Fibroblast of the conjunctiva (primary cell): ENCODE measurements at places on chromosomes 4 and X.

DNA sequence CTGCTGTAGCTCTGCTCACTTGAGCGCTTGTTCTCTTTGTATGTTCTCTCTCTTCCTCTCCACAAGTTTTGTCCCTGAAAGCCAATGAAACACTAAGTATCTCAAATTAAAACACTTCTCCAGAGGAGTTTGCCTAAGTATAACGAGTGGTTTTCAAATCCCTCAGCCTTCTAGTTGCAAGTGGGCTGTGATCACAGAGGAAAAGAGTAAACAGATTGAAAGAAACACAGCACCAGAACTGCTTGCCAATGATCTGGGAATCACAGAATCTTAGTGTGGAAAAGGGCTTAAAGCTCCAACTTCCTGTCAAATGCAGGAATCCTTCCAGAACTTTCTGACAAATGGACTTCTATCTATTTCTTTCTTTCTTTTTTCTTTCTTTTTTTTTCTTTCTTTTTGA, 4.8 kb upstream of the PRSS12 start:
- no peak for DNase-seq

- no peak for DNase-seq
These were observed 28.3 kb upstream of the CLDN24 start for GRCh38 chr4:183350317-183351071.

DNA sequence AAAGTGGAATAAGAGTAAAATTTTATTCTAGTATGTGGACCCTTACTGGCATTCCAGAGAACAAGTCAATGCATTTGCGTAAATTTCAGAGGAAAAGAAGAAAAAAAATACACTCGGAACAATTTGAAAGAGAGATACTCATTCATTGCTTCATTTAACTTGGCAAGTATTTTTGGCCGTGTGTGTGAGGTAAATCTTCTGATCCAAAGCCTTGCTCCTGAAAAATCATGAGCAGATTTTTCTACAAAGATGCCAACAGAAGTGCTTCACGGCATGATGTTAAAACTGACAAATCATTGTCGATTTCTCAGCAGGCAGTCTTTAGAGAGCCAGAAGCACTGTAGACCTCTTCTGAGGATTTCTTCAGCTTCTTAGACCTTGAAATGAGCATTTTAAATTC, 194.0 kb downstream of the COX18 start:
- no peak for DNase-seq

- no peak for DNase-seq
These were observed 88.4 kb downstream of the AFF2 start for GRCh38 chrX:148588649-148589310.

DNA sequence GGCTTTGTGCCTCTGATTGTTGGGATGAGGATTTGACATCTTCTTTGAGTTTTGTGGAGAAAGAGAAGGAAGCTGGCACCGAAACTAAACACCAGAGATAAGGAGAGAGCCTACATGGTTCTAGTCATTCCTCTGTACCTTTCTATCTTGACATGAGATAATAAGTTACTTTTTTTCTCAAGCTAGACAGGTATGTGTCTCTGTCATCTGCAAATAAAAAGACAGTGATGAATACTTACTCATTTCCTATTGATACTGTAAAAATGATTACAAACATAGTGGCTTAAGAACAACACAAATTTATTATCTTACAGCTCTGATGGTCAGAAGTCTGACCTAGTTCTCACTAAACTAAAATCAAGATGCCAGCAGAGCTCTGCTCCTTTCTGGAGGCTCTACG, 1391.2 kb downstream of the STIM2 start:
- DNase-seq, result no peak

- no peak for DNase-seq
These were observed 35.1 kb downstream of the HERC6 start for GRCh38 chr4:88413801-88414200.

GRCh38 chr4:106486533-106486932, 118.0 kb upstream of the GIMD1 start:
- DNase-seq, result no peak

DNA sequence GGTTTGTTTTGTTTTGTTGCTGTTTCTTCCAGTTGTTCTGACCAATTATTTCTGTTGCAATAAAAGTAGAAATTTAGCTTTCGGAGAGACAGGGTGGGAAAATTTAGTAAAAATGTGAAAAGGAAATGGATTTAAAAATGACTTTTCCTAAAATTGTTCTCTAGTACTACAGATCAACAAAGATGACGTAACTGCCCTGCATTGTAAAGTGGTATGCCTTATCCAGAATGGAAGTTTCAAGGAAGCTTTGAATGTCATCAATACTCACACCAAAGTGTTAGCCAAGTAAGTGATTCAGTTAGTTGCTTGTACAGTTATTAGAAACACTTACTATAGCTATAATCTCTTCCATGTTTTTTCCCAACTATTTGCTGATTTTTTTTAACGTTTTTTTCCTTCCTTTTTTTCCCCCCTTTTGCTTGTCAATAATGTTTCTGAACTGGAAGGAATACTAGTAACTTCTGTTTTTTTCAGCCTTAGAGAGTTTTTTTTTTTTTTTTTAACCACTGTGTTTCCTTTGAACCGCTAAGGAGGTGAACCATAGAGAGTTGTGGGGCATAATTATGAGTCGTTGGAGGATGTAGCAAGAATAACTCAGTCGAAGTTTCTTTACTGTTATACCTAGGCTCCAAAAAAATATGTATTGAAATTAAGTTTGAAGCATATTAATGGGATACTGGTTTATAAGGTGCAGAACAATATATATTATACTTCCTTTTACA, 2.2 kb downstream of the SRP72 start:
- DNase-seq, result no peak

DNA sequence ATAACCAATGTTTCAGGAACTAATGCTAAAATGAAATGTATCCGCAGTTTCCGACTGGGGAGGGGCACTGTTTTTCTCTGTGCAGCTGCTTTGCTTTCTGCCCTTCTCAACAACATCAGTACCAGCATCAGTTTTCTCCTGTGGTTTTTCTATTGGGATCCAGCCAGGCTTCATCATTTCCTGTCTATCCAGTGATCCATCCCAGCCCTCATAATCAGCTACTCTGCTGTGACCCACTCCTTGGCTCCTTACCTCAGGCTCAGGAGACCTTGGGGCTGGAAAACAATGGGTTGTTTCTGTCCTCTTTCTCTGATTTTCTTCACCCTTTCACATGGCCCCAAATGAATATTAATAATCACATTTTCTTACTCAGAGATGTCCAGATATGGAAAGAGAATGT, 222.2 kb upstream of the DKK2 start:
- no peak for DNase-seq

GRCh38 chrX:109940411-109940810, 62.5 kb upstream of the TMEM164 start:
- DNase-seq, result no peak

DNA sequence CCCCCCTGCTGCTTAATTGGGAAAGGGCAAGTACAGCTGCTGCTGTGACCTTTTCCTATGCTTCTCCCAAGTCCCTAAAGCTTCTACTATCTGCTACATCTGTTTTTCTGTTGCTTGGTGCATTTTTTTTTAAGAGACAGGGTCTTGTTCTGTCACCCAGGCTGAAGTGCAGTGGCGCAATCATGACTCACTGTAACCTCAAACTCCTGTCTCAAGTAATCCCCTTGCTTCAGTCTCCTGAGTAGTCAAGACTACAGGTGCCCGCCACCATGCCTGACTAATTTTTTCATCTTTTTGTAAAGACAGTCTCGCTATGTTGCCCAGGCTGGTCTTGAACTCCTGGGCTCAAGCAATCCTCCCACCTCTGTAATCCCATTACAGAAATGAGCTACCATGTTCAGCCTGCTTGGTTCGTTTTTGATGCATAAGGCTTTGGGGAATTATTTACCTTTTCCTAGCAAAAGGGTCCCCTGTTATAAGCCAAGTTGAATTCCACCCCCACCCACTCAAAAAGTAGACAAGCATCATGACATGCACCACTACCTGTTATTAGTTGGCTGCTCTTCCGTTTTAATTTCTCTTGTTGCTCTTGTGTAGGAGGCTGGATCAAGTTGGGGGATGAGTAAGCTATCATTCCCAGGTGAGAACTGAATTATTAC, 39.6 kb downstream of the DGKK start:
- DNase-seq, result no peak

DNA sequence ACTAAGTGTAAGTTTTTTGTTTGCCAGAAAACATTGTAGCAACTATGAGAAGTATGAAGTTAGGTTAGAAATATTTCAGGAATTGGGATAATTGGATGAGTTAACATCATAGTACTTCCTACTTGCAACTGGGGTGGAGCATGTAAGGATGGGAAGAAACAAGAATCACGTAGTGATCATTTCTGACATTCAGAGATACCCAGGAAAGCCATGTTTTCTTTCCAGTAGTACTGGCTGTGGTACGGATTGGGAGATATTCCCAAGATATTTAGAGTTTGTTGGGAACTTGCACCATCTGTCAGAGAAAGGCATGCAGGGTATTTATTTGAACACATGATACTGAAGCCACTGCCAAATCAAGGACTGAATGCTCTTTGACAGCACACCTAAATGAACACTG, 87.6 kb upstream of the SLC4A4 start:
- DNase-seq, result no peak

DNA sequence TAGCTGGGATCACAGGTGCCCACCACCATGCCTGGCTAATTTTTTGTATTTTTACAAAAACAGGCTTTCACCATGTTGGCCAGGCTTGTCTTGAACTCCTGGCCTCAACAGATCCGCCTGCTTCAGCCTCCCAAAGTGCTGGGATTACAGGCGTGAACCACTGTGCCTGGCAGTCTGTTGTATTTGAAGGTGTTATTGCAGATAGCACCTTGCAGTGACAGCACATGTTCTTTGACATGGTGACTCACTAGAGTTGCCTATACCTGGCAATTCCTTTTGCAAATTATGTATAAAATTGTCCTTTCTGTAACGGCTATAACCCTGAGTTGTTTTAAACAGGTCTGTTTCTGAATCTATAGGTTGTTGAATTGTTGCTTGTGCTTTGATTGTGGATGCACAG, 7.9 kb downstream of the OGT start:
- no peak for DNase-seq

DNA sequence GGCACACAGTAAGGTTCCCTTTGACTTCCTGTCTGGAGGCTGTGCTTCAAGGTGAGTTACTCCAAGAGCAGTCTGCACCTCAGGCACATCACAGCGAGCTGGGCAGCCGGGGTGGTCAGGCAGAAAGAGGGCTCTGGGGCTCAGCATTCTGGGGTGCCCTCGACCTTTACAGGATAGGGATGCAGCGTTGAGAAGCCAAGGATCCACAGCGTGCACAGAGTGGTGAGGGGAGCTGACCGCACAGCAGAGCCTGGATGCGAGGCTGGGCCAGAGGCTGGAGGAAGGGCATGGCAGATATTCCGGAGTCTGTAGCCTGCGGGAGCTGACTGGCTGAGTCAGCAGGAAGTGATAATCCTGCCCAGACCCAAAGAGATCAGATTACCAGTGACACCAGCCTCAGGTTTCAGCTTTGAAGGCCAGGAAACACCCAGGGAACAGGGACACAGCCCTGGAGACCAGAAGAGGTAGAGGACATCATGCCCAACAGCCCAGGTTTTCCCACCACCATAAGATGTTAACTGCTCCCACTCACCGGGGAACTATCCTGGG, 38.4 kb upstream of the PDLIM3 start:
- peak; percentile 33 for DNase-seq

DNA sequence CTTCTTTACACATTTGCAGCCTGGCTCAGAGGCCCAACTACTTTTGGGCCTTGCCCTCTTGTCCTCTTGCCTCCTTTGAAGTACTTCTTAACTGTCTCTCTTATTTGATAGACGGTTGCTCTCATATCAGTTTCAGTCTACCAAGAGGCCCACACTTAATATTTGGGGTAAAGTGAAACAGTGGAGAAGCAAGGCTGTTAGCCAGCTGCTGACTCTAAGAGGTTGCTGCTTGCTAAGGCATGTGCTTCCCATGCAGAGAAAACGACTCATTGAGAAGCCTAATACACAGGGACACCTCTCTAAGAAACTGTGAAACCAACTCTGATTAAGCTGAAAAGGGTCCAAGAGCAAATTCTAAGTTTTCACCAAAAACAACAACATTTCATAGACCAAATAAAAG, 94.6 kb downstream of the PPP3CA start:
- no peak for DNase-seq

DNA sequence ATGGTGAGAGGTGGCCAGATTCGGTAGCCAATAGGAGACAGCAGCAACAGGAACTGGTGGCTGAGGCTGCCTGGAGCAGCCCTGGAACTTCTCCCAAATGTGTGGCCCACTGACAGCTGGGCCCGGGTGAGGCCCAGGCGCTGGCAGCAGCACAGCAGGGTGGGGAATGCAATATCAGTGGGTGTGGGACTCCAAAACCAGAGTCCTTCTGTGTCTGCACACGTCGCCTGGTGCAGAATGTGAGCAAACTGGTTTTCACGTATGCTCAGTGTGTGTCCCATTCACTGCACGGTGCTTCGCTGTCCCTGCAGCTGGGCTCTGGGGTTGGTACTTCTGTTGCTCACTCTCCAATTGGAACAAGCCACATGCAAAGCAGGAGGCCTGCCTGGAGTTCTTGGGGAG, 14.4 kb upstream of the CENPU start:
- no peak for DNase-seq

DNA sequence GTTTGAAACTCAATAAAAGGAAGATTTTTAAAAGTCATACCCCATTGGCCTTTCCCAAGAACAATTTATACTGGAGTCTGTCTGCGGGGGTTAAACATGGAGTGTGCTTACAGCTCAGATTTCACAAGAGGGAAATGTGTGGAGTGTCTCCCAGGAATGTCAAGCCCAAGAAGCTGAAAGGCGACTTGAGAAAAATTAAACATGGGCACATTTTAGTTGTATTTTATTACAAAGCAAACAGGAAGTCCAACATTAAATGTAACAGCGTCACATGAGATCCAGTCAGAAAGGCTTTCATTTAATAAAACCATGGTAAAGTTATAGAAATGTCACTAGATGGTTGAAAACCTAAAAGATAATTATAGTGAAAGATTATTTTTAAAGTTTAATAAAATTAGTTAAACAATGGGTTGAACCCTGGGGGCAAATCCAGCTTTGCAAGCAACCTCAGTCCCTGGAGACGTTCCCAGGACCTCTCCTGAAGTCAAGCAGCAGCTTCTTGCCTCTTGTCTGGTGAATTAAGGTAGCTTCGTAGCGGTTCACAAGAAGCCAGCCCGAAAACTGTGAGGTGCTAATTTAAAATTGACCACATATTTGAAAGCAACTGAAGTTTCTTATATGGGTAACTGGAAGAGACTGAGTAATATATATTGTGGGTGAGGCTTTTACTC, 168.4 kb upstream of the EDNRA start:
- DNase-seq, result no peak

GRCh38 chr4:14834382-14834781, 167.9 kb upstream of the CPEB2 start:
- DNase-seq, result no peak

- DNase-seq, result no peak
These were observed 849.1 kb upstream of the SLIT2 start for GRCh38 chr4:19402581-19403065.

DNA sequence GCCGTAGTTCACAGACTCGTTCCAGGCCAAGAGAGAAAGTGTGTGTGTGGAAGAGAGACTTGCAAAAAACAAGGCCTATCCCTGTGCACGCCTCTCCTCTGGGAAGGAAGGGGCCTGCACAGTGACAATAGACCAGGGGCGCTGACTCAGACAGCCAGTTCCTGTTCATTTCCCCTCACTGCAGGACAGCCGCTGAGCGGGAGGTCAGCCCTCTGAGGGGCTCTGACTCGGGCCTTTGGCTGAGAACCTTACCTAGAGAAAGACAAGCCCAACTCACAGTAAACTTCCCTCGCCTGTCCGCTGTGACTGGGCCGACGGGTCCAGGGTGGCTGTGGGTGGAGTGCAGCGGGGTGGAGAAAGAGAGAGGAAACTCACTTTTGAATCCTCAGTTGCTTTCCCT, 52.1 kb downstream of the RTL5 start:
- no peak for DNase-seq
